ENCODE measurements at places on chromosomes 4 and X.

DNA sequence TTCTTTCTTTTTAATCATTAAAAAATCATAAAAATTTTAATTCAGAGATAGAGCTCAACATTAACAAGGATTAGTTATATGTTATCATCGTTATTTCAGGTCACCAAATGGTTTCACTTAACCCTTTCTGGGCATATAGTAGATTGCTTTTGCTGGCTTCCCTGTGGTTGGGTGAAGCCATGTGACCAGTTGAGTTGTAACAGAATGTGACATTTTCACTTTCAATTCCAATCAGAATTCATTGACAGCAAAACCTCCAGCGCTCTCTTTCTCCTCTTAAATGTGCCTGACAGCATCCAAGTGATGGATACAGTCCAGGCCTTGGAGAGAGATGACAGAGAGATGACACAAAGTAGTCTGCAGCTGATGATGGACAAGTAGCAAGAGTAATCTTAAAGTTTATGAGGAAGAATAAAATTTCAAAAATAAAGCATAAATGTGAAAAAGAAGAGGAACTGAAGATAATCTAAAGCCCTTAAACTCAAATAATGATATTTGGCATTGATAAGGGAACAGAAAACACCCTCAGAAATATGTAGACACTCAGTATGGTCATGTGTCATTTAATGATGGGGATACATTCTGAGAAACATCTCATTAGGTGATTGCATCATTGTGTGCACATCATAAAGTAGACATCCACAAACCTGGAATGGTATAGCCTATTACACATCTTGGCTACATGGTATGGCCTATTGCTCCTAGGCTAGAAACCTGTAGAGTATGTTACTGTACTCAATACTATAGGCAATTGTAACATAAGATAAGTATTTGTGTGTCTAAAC lies 92.3 kb upstream of the QRFPR start:
- DNase-seq, result no peak

- no peak for DNase-seq
Observed at GRCh38 chr4:8131210-8131609, 27.4 kb downstream of the ABLIM2 start.

DNA sequence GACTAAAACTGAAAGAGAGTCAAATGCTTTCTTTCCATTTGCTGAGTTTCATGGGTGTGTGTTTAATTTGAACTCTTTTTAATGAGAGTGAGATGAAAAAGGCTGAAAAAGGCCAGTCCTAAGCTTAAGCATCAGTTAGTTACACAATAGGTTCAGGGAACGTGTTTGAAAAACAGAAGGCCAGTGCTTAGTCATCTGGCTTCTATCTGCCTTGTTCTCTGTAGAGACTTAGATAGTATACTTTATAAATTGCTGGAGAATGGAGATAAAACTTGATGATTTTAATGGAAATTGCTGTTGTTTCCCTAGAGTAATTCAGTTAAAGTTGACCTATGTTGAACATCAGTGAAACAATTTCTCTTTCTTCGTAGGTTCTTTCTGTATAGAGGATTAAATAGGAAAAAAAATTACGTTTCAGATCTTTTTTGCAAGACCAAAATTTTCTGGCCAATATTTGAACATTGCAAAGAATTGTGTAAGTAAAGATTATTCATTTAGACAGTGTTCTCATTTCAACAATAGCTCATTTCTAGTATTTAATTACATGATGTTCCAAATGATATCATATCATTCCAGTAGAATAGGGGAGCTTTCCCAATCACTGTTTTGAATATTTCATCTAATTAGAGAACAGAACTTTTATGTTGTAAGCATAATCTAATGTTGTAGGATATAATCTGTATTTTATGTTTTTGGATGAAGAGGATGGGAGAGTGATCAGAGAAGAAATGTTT lies 1088.8 kb downstream of the ADGRL3 start:
- no peak for DNase-seq

DNA sequence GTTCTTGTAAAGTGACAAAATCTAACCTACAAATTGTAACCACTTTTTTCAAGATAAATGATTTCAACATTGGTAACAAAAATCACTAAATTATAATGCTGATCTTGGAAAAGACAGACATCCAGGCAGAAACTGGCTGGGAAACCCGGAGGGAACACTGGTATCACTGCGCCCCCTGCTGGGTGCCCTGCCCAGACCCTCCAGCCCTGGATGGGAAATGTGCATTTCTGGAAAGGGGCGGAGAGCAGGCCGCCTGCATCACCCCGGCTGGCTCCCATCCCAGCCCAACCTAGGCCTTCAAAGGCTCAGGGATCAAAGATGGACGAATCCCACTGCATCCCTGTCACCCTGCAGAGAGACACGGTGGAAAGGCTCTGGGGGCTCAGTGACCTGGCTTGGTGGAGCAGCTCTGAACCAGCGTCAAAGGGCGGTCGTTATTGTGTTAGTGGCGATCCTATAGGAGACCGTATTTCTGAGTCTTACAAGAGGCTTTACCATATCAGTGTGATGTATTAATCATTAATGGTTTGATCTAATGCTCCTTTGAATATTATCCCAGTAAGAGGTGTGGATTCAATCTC lies 37.3 kb downstream of the ACOX3 start:
- no peak for DNase-seq

GRCh38 chr4:145936997-145937901 lies 1.4 kb downstream of the ZNF827 start:
- peak; percentile 81 for DNase-seq

DNA sequence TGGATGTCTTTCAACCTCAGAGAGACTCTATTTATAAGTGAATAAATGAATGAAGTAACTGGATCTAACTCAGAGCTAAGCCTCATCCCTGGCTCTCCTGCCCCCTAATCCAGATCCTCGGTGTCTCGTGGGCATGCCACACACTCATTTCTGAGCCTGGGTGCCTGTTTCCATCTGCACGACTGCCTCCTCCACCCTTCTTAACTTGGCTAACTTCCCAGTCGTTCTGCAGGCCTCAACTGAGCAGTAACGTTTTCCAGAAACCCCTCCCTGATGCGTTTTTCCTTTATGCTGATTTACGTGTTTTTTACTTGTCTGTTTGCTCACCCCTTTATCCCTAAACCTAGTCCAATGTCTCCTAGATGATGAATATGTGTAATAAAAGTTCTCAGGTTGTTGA lies 186.9 kb upstream of the HS3ST1 start:
- DNase-seq, result no peak

DNA sequence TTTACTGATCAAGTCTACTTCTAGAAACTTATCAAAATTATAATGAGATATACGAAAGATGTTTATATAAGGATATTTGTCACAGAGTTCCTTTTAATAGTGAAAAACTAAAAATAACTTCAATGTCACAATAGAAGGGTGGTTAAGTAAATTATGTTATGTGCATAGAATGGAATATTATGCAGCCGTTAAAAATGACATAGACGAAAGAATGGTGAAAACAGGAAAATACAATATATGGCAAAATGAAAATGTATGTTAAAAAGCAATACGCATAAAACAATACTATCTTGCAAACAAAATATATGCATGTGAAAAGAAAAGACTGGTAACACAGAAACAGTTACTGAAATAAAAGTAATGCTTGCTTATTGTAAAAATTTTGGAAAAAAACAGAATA lies 19.1 kb downstream of the ZDHHC9 start:
- no peak for DNase-seq

- DNase-seq, result no peak
Observed at GRCh38 chr4:156169861-156170260, 216.2 kb upstream of the CTSO start.

- no peak for DNase-seq
Observed at GRCh38 chr4:39881789-39882188, 95.9 kb downstream of the PDS5A start.

DNA sequence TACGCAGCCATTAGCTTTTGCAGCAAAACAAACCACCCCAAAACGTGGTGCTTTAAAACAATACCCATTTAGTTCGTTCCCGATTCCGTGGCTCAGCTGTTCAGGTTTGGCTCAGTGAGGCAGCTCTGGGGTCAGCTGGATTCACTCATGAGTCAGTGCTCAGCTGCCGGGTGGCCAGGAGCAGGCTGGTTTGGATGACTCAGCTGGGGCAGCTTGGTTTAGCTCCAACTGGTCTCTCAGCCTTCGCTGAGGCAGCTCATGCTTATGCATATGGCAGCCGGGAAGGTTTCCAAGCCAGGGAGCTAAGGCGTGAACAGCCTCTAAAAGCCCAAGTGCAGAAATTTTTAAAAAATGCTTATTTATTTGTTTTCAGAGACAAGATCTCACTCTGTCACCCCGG lies 13.3 kb upstream of the CD99 start:
- DNase-seq, result no peak

- peak; percentile 93 for DNase-seq
Observed at GRCh38 chrX:9293051-9293496, 171.8 kb upstream of the TBL1X start.

- no peak for DNase-seq
Observed at GRCh38 chr4:26199596-26199995, 121.2 kb upstream of the RBPJ start.

- no peak for DNase-seq
Observed at GRCh38 chrX:77446908-77447652, at the start of gene FGF16. TSS of gene FGF16 (plus strand) at chrX:77447389. CDS start at chrX:77447675, 286 bp downstream.

DNA sequence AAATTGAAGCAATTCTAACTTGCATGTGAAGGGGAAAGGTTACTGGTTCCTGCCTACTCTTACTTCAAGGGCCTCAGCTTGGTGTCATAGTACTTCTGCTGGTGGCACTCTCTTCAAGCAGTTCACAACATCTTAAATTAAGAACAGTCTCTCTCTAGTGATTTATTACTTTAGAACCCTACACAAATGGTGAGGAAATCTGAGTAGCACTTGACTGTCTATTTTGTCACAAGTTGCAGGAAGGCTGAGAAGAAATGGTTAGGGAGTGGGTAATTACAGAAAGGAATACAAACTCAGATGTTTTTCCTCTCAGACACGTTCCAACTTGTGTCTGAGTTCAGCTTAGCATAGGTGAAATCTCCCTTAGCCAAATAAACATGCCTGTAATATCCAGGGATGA lies 242.3 kb upstream of the GRIA3 start:
- DNase-seq, result no peak

DNA sequence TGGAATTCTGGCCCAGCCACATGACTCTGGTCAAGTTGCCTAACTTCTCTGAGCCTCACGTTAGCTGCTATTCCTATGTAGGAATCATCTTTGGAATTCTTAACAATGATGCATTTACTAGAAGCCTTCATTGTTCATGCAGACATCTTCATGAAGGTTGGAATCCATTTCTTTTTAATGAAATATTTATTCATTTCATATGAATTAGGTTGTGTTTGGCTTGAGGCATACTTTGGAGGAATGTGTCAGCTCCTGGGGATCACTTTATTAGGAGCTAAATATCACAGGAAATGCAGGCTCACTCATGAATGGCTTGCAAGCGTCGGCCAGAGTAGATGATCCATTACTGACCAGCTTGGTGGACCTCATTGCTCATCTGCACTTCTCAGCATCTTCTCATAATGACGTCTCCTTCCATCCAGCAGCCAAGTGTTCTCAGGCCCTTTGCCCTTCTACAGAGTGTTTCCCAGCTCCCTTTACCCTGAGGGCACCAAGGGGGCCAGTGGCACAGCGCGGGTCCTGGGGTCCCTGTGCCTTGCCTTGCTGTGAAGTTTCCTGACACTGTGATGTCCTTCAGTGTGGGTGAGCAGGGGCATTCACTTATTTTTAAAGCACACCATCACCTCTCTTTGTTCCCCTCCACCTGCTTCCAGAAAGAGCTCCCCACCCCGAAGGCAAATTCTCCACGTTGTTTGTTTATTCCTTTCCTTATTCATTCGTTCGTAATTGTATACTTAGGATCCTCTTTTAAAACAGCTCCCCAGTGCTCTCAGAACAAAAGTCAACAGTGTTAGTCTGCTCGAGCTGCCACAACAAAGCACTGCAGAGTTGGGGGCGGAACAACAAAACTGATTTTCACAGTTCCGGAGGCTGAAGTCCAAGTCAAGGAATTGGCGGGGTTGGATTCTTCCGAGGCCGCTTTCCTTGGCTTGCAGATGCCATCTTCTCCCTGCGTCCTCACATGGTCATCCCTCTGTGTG lies 106.8 kb downstream of the STK32B start:
- DNase-seq, result no peak

GRCh38 chrX:19630228-19630627 lies 114.9 kb upstream of the MAP3K15 start:
- no peak for DNase-seq

DNA sequence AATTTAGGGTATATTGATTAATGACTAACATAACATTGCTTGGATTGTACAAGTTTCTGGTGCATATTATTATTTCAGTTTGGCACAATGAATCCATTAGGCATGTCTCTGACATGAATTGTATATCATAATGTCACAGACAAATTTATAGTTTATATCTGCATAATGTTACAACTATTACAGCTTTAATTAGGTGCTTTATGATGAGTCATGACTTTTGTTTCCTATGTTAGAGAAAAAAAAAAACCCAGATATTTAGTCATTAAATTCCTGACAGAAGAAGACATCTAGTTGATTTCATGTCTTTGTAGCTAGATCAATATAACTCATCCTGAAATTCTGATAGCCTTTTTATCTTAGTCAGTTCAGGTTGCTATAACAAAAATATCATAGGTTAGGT lies 385.7 kb upstream of the EPHA5 start:
- no peak for DNase-seq

GRCh38 chr4:114527637-114528036 lies 71.0 kb upstream of the UGT8 start:
- DNase-seq, result no peak

DNA sequence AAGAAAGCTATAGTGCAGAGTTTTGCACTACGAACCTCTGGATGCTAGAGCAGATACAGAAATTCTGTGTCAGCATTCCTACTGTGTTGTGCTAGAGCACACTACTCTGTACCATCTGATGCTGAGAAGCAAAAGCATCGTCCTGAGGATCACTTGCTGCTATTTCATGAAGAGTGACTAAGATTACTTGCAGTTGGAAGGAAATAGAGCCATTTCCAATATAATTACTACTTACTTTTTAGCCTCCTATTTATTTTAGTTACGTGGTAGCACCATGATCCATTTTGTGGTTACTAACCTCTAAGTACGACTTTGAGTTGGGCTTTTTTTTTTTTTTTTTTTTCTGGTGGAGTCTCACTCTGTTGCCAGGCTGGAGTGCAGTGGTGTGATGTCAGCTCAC lies 226.7 kb downstream of the PALLD start:
- no peak for DNase-seq

DNA sequence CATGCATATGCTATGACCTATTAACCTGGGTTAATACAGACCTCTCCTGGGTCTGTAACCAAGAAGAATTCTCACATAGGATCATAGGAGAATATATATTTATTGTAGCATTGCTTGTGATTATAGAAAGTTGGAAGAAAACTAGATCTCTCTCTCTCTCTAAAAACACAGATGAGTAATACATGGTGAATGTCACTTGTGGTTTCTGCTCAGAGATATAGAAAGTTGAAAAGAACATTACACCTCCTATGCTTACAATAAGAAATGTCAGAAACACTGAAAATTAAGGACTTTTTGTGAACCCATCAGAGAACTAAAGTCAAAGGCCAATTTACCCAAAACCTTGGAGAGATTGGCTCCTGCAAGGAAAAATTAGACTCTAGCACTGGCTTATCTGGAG lies 1389.5 kb downstream of the FAM133A start:
- DNase-seq, result no peak

- DNase-seq, result peak; percentile 60
Observed at GRCh38 chrX:40096395-40097091, 1.2 kb downstream of the BCOR start.

All from NCI-H526 (cell line).